ENCODE measurements at places on chromosomes 1 and 21.

- DNase-seq: no peak
Measured at GRCh38 chr1:45971922-45972531, 160.4 kb downstream of the PIK3R3 start.

DNA sequence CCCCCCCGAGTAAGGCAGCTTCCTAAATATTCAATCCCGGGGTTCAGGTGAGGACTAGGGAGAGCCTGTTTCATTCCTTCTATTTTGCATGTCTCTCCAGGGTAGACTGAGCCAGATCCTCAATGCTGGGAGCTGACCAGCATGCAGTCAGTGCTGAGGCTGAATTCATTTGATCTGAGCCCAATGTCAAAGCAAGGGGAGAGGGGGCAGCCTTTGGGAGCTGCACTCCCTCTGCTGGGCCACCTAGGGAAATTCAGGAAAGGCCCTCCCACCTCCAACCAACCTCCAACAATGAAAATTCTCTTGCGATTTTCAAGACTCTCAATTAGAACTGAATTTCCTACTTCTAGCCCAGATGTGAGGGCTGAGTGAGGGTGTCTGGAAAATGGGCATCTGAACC lies 371.2 kb downstream of the NPHP4 start:
- no peak for DNase-seq

- no peak for DNase-seq
Measured at GRCh38 chr1:172401477-172401876, 19.0 kb upstream of the C1orf105 start.

GRCh38 chr1:203116091-203116820 lies 11.3 kb upstream of the ADORA1 start:
- no peak for DNase-seq

- DNase-seq: no peak
Measured at GRCh38 chr21:46091631-46092025, 6.3 kb upstream of the COL6A2 start.

GRCh38 chr1:44151332-44151731 lies 9.9 kb upstream of the KLF18 start:
- no peak for DNase-seq

DNA sequence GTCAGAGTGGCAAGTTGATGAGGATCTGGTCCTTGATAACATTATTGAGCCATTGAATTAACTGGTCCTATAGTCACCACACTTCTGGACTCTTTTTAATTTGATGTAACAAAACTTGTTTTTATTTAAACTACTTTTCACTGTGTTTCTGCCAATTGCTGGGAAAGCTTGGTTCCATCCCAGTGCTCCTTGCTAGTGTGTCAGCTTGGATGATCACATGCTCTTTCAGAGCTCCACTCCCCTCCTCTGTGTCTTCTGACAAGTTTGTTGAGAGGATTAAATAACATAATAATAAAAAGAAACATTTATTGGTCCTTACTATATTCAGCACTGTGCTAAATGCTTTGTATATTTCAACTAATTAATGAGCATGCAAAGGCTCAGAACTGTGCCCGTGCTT lies 448.5 kb upstream of the B3GALT2 start:
- DNase-seq: no peak

- DNase-seq: no peak
Measured at GRCh38 chr1:220775240-220775853, 11.4 kb upstream of the MTARC1 start.

DNA sequence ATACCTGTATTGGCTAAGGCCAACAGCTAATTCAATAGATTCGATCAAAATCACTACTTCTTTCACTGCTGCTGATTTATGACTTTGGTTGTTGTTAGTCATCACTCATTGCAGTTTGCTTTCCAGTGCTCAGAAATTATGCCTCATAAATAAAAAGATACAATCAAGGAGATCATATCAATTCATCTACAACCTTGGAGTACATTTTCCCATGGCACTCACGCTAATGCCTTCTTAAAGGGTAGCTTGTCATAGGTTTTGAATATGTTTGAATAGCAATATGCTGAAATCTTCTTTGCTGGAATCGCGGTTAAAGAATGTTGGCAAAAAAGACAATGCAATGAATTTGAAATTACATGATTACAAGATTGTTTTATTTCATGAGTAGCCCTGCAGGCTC lies 89.9 kb downstream of the KCTD3 start:
- no peak for DNase-seq

DNA sequence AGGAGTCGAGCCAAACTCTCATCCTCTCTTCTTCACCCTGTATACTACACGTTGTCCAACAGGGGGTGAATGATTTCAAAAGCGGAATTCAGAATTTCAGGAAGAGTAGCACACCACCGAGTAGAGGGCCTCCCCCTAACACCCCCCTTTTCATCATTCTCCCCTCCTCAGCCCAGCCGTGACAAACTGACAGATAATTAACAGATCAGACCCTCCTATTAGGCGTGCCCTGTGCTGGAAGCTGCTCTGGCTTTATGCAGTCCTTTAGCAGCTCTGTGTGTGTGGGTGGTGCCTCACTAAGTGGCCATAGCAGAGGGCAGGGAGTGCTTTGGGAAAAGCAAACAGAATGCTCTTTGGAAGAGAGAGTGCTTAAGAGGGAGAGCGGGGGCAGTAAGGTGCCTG lies 44.3 kb downstream of the PEX14 start:
- DNase-seq: no peak
